ENCODE measurements at places on chromosomes 13 and 19. TPM values are rescaled to one million over a fixed set of nuclear protein-coding genes. Genes with fewer than 3 reads are reported as not detected.

- no peak for DNase-seq
These were observed 95.2 kb downstream of the LRCH1 start for GRCh38 chr13:46648166-46648607.

GRCh38 chr13:44355621-44356020 is 18.0 kb upstream of the SERP2 start:
- DNase-seq = no peak

The B3GNT8 gene
- 0.24 TPM for total RNA-seq

- DNase-seq = no peak
These were observed 63.9 kb upstream of the STARD13 start for GRCh38 chr13:33349288-33349985.

GRCh38 chr13:84380866-84381265 is 498.6 kb upstream of the SLITRK1 start:
- no peak for DNase-seq

The TINCR gene
- total RNA-seq = 1.00 TPM

GRCh38 chr19:246551-246950 is 44.7 kb downstream of the PLPP2 start:
- no peak for DNase-seq

DNA sequence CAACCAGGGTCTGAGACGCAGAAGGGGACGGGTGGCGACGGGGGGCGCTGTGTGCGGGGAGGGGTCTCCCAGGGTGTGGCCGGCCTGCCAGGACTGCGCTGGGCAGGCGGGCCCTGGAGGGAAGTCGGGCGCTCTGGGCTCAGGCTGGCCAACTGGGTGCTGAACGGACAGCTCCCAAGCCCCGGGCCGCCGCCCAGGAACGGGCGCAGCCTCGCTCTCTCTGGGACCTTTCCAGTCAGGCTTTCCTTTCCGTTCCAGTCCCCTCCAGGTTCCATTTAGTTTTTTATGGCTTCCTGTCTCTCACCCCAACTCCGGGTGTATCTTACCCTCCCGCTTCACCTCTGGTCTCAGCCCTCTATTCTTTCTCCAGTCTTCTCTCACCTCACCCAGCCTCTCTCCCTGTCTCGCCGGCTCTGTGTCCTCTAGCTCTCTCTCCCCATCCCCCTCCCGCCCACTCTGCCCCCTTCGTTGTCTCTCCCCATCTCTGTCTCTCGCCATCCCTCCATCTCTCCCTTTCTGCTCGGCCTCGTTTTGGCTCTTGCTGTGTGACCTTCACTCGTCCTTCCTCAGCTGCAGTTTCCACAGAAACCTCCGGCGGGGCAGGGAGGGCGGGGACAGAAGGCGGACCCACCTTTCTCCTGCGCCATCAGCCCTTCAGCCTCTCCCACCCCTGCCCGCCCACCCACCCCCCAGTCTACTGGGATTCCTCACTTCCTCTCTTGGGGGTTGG is 3.3 kb upstream of the ATP1A3 start:
- DNase-seq = peak; percentile 46

The PLIN4 gene
- not detected for total RNA-seq

DNA sequence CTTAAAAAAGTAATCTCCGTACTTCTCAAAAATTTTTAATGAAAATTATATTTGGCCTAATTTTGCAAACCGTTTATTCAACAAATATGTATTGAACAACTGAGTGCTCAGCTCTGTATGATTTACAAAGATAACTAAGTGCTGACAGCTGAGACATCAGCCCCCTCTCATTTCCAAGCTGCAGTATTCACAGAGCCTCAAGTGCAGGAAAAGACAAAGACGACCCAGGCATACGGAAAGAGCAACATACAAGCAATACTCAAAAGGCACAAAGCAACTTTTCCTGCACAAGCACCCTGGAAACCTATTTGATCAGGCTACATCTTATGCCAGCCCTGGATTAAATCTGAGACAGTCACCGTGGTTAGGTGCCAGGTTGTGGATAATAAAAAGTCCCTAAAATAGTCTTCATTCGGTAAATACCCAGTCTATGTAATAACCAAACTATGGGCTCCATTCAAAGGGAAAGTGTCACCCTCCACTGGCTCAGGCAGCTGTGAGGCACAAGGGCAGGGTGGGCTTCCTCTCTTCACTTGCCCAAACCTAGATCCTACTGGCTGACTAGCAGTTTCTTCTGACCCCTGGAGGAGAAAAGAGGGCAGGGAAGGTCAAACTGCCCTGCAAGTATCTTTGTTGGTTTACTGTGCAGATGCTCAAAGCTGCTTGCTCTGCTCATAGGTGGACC is 65.5 kb downstream of the TBC1D4 start:
- no peak for DNase-seq

- no peak for DNase-seq
These were observed 293.2 kb downstream of the EFNB2 start for GRCh38 chr13:106241974-106242953.

DNA sequence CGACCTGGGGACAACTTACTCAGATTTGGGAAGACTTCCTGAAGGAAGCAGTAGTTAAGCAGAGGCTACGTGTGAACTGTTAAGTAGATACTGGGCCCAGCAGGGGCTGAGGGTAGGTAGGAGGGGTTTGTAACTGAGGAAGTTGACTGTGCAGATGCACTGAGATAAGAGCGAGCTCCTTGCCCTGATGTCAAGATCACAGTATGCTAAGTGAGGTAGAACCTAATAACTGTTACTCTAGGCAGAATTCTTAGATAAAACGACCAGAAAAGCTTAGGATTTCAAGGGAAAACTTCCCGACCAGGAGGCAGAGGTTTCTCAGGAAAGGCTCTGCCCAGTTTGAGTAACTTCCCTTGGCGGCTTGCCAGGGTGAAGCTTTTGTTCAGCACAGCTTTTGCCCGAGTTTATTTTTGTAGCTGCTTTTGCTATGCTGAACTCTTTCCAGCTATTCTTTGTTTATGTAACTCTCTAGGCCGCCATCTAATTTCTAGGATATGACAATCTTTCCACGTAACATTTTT is 632.1 kb downstream of the DIAPH3 start:
- DNase-seq = no peak

- no peak for DNase-seq
These were observed 1137.1 kb downstream of the OLFM4 start for GRCh38 chr13:54165581-54166215.

DNA sequence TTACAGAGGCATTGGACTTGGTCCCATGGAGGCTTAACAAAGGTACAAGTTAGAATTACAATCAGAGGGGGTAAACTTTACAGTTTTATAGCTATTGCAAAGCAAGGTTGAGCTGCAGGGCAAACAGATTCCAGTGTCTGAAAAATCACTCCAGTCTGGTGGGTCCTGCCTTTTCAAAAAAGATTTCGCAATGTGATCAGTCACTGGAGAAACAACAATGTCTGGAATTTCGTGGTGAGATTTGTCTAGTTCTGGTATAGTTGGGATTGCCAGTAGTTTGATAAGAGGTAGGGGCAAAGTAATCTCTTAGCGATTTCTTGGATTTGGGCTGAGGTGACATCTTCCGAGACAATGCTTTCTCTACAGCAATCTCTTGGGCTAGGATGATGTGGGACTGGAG is 1198.2 kb upstream of the PCDH9 start:
- DNase-seq = no peak

- DNase-seq = peak; percentile 91
These were observed at the start of gene ZNF846 for GRCh38 chr19:9768175-9769112. Gene ZNF846 (minus strand): TSS chr19:9768738. CDS start chr19:9764950, 3,788 bp downstream.

The HCN2 gene
- 0.17 TPM for total RNA-seq

GRCh38 chr13:104085611-104086010 is 1019.4 kb upstream of the SLC10A2 start:
- DNase-seq = no peak

DNA sequence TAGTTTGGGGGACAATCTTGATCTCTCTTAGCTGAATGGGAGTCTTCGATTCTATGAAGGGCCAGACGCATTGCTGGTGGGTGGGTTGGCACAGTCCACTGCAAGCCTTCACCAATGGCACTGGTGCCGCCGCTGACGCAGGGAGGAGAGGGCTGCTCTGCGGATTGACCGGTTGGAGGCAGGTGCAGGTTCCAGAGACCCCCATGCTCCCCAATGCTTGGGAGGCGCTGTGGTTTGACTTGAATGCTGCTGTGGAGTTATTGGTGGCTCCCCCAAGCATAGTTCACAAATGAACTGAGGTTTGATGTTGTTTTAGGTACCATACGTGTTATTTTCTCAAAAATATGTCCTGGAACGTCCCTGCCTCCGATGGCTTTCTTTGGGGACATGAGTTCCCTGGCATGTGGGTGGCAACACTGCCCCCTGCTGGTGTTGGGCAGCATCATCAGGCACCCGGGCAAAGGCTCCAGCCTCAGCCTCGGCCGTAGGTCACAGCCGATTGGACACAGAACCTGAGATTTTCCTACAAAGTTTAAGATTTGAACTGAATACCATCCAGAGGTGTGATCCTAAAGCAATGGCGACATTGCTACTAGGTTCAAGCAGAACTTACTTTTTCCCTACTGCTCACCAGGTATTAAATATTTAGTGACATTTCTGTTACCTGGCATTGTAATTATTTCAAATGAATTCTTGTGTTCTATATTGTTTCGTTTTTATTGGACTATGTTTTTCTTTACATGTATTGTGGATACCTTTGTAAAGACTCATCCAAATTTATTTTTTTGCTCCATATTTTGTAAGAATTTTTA is 95.5 kb downstream of the ANKRD10 start:
- DNase-seq = peak; percentile 64

The OR7A10 gene
- total RNA-seq = not detected

GRCh38 chr19:12757544-12758274 is 6.1 kb downstream of the BEST2 start:
- DNase-seq = peak; percentile 69

- no peak for DNase-seq
These were observed 244.0 kb upstream of the PCDH9 start for GRCh38 chr13:67474115-67474514.

GRCh38 chr13:48400850-48401291 is 12.0 kb downstream of the LPAR6 start:
- DNase-seq = no peak

The FAM216B gene
- not detected for total RNA-seq

DNA sequence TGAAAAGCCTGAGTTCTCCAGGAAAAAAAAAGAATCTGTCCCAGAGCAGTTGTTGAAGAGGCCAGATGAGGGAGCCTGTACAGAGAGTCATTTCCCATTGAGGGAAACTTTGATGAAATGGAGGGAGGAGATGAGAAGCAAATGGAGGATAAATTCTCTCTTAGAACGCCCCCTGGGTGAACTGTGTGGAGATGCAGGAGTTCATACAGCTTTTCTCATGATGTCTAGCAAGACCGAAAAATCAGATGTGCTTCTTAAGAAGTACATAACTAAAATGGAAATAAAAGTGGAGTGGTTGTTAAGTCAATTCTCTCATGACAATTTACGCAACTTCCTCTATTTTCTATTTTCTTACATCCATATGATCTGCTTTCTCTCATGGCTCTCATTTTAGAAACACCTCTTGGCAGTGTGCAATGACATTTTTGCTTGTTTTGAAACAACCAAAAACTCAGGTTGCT is 1263.1 kb downstream of the PCDH9 start:
- DNase-seq = no peak

The RAB3A gene
- 4.1 TPM for total RNA-seq

The PTPRH gene
- total RNA-seq = not detected

DNA sequence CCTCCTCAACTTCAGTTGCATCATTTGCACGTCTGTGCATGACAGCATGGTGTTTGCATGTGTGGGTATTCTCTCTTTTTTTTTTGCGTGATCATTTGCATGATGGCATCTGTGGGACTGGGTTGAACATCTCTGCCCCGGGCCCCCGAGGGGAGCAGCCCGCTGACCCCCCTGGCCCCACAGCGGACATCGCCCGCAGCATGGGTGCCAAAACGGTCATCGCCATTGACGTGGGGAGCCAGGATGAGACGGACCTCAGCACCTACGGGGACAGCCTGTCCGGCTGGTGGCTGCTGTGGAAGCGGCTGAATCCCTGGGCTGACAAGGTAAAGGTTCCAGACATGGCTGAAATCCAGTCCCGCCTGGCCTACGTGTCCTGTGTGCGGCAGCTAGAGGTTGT is 23.1 kb downstream of the PNPLA6 start:
- no peak for DNase-seq

- no peak for DNase-seq
These were observed 313.8 kb upstream of the SPRY2 start for GRCh38 chr13:80654638-80655249.

DNA sequence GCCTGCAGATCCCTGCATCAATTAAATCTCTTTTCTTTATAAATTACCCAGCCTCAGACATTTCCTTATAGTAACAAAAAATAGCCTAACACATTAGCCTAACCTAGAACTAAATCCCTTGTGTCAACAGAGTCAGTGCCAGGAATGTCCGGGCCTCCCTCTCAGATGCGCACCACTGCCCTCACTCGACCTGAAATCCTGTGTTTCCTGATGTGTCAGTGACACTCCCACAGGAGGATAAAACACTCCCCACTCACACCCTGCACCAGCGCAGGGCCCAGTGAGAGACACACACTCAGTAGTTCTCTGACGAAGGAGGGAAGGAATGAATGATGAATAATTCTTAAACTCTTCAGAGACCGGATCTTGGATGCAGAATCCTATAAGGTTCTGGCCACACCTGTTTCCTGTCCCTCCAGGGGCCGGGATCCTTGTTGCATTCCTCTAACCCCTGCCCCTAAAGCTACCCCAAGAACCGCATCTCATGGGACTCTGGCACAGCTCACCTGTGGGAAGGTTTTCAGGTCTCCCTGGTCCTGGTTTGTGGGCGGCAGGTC is 3.1 kb downstream of the CEACAM3 start:
- DNase-seq = no peak

GRCh38 chr13:34933786-34934185 is 8.3 kb upstream of the NBEA start:
- DNase-seq = no peak

DNA sequence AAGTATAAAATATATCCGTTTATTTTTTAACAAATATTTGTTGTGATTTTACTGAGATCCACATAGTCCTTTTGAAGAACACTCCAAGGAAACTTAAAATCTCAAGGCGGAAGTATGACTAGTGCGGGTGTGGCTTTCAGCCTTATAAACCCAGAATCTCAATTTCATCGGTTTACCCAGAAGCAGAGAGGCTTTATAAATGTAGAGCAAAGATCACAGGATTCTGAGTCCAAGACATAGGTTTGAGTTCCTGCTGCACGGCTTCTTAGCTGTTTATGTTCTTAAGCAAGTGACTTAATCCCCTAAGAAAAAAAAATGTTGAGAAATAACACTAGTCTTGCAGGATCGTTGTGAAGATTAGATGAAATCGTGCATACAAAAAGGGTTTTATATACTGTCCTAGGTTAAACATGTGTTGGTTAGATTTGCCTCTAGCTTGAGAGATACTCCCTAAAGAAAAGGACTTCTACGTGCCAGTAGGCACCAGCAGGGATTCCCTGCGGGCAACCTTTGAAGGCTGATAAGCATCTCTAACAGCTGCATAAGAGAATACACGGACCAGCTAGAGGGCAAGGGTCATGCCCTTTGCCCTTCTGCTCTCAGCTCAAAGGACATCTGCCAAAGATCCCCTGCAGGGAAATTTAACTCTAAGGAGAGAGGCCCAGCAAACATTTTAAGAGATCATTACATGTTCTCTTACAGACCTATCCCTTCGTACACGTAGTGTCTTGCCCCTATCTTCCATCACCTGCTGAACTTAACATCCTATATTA is 130.4 kb upstream of the MIR17HG start:
- DNase-seq = no peak

DNA sequence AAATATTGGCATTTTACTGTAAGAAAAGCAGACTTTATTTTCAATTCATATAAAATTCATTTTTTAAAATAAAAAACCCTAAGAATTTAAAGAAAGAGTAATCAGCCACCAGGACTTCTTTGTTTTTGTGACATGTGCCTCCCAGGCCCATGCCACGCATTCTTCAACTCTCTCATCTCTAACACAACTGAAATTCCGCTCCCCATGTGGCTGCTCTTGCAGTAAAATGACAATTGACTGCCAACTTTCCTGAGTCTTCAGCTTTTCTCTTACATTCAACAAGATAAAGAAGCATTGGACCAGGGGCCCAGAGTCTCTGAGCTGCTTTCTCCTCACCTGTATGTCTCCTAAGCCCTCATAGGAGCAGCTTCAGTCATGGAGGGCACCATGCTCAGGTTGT is 372.1 kb downstream of the UQCRFS1 start:
- no peak for DNase-seq
